HuH-7.5 (cell line): ENCODE measurements at places on chromosomes 3 and 15.

GRCh38 chr3:59940718-59941117 is 890.9 kb upstream of the CFAP20DC start:
- no peak for DNase-seq

- DNase-seq, result no peak
Measured at GRCh38 chr3:179486806-179487205, 35.5 kb upstream of the GNB4 start.

DNA sequence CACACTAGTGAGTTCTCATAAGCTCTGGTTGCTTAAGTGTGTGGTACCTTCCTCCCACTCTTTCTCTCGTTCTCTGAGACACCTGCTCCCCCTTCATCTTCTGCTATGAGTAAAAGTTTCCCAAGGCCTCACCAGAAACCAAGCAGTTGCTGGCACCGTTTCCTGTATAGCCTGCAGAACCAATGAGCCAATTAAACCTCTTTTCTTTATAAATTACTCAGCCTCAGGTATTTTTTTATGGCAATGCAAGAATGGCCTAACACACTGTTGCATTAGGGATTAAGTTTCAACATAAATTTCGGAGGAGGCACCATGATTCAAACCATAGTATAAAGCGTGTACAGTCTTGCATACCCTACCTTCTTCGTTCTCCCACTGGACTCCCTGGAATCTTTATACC is 252.3 kb upstream of the CHRM5 start:
- DNase-seq, result no peak

DNA sequence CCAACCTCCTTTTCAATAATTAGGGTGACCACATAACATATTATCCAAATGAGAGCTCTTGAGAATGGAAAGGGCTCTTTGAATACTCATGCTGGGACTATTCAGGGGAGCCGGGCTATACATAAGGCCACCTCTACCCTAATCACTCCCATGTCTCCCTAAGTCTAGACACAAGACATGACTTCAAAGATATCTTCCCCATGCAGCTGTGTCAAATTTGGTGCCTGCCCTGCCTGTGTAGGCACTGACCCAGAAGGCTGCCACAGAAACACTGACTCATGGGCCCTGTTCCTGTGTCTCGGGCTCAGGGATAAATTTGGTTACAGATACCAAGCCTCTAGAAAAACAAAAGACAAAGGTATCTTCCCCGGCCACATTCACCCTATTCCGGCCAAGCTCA is 70.3 kb downstream of the MYLK start:
- DNase-seq, result no peak

- no peak for DNase-seq
Measured at GRCh38 chr3:125148836-125149235, 63.7 kb downstream of the SLC12A8 start.

DNA sequence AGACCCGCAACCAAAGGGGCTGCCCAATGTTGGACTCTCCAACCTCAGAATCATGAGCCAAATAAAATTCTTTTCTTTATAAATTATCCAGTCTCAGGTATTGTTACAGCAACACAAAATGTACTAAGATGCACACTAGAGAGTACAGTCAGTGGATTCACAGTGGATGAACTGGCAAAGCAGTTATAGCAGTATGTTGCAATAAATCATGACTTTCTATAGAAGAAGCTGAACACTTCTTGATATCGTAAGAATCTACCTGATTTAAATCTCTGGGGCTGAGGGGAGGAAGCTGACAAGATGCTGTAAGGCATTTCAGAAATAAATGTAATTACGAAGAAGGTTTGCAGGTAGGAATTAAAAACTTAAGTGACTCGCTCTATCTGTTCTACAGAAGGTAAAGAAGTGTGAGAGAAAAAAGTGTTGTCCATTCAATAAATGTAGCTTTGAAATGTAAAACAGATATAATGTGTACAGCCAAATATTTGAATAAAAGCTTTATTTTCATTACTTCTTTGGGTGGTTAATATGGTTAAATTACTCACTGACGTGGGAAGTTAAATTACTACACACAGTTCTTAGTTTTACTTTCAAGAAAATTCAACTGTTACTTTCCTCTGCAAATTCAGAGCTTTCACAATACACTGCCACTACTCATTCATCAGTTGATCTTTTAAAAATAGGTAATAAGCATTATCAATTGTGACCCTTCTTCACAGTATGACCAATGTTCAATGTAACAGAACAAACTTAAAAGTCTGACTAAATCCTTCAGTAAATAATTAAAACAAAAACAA is 439.1 kb downstream of the SHQ1 start:
- DNase-seq, result no peak

GRCh38 chr3:95883801-95884200 is 930.6 kb upstream of the EPHA6 start:
- no peak for DNase-seq

DNA sequence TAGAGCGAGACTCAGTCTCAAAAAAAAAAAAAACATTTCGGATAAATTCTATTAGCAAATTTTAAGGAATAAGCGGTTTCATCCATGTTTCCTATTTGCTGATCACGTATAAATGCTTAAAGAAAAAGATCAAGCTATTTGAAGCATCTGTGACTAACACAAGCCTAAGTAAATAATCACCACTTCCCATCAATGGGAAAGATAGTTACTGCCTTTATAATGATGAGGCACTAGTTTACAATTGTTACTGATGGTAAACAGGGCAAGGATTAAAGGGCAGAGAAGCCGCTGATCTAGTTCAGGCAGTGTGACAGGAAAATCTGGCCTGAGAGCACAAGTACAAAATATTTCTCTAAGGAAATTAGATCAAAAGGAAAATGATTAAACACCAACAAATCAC is 13.7 kb downstream of the CLPX start:
- DNase-seq, result no peak

GRCh38 chr3:150519026-150519425 is 27.3 kb downstream of the SERP1 start:
- DNase-seq, result no peak

DNA sequence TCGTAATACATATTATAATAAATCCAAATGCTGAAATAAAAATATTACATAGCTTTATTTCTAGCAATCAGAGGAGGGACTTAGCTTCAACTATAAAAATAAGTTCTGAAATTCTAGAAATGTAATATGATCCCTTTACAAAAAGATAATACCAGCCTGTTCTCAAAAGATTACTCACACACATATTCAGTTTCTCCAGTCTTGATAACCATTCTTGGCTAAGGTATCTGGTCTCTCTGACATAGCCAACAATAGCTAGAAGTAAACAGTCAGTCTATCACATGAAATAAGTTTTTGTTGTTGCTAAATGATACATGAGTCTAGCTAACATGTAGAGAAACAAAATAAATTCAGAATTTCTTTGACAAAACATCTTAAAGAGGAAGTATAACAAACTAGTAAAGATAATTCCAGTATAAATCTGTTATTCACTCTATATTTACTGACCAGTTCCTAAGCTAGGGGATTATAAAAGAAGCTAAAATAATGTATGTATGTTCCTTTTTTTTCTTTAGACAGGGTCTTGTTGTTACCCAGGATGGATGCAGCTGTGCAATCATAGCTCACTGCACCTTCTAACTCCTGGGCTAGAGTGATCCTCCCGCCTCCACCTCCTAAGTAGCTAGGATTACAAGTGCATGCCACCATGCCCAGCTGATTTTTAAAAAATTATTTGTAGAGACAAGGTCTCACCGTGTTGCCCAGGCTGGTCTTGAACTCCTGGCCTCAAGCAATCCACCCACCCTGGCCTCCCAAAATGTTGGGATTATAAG is 170.6 kb downstream of the TBL1XR1 start:
- DNase-seq, result no peak

DNA sequence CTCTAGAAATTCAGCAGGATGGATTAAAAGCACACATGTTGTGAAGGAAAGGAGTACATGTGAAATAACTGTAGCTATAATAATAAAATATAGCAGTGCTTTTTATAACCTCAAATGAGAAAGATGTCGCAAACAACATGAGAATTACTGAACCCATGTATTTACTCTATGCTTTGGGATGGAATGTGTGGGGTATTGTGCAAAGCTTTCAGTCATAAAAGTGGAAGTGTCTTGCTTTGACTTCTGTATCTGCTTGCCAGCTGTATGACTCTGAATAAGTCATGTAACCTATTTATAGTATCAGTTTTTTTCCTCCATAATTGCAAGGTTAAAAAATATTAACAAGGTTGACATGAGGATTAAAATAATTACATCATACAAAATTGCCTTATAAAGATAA is 519.3 kb upstream of the CADM2 start:
- no peak for DNase-seq

DNA sequence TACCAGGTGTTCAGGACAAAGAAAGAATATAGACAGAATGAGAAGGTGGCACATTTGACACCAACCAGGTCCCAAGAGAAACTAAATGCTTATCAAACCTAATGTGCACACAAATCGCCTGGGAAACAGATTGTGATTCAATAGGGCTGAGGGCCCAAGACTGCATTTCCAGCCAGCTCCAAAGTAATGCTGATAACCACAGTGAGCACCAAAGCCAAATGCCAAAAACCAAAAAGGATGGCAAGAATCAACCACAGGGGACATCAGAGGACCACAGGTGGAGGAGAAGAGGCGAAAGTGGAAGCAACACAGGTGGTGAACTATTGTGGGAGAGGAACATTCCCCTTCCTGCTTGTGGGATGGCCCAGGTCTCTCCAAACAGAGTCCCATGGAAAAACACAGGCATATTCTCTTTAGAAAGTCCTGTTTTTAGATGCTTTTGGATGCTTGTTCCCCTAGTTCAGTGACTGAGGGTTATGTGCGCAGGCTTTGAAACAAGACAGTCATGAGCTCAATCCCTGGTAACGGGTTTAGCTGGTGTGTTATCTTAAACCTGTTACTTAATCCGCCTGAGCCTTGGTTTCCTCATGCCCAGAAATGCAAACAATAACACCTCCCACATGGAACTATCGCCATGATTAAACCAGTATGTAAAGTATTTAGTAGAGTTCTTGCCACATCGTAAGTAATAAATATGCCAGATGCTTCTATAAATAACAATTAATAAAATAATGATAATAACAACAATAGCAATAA is 241.7 kb downstream of the ATP8B4 start:
- no peak for DNase-seq

DNA sequence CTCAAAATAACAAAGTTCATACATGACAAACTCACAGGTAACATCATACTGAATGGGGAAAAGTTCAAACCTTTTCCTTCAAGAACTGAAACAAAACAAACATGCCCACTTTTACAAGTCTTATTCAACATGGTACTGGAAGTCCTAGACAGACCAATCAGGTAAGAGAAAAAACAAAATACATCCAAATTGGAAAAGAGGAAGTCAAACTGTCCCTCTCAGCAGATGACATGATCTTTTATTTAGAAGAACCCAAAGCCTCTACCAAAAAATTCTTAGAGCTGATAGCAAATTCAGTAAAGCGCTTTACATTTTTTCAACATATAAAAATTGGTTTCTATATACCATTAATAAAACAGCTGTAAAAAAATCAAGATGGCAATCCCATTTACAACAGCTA is 219.4 kb downstream of the STAG1 start:
- DNase-seq, result no peak

DNA sequence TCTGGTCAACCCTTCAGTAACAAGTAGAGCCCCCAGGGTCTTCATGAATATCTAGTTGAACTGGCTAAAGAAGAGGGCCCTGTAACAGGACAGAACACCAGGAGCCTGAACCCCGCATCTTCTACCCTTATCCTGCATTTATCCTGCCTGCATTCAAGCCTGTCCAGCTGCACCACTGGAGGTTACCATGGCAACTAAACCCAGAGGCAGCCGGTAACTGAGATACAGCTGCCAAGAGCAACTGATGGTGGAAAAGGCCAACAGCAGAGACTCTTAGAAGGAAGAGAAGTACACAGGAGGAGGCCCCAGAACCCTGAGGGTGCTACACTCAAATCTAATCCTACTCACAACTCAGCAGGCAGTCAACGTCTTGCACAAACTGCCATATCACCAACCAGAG is 3.7 kb upstream of the PRKAR2A start:
- no peak for DNase-seq

GRCh38 chr15:46654993-46655392 is 1020.2 kb downstream of the SQOR start:
- DNase-seq, result no peak

- DNase-seq, result no peak
Measured at GRCh38 chr3:124315215-124316033, 323.5 kb upstream of the ROPN1 start.

DNA sequence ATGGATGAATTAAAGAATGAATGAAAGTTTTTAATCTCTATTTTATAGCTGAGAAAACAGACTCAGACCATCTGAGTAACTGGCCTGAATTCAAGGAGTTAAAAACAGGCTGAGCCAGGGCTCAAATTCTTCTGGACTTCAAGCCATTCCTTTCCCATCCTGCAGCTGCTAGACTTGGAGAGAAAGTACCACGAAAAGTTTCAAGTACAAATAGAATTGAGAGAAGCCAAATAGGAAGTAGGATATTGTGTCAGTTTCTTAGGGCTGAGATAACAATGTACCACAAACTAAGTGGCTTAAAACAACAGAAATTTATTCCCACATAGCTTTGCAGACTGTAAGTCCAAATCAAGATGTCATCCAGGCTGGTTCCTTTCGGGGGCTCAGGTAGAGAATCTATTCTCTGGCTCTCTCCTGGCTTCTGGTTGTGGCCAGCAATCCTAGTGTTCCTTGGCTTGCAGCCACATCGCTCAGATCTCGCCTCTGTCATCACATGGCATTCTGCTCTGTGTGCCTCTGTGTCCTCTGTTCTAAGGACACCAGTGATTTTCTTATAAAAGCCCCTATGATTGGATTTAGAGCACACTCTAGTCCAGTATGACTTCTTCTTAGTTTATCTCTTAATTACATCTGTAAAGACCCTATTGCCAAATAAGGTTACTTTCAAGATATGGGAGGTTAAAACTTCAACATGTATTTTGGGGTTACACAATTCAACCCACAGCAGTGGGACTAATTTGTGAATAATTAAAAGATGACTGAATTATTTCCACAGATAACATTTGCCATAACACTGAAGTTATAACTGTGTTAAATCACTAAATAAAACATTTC is 25.7 kb upstream of the GOLIM4 start:
- no peak for DNase-seq

- no peak for DNase-seq
Measured at GRCh38 chr15:63447017-63447676, 57.2 kb upstream of the USP3 start.

DNA sequence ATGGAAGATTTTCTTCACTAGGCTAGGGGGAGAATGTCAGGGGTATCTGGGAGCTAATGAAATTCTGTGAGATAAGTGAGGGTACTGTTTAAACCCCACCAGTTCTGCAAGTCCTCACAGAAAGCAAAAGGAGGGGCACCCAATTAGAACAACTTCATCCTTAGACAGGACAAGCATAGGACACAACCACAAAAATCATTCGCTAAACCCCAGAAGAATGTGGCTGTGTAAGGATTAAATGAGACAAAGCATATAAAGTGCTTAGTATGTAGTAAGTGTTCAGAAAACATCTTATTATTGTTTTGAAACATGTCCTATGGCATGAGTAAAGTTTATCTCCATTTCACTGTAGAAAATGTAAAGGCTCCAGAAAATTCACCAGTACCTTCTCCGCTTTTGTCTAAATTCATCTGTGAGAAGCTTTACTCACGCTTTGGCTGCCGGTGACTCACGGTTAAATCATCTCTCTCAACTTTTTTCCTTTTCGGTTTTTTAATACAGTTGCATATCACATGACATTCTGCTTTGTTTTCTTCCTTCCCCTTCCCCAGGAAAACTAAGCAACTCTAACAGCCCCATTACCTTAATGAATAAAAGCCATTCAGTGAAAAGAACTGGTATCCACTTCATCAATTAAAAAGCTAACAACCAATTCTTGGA is 1.7 kb downstream of the CLRN1 start:
- DNase-seq, result no peak

GRCh38 chr3:67648229-67648628 is 6.2 kb downstream of the SUCLG2 start:
- no peak for DNase-seq
